ENCODE measurements at places on chromosomes 7 and 10.

DNA sequence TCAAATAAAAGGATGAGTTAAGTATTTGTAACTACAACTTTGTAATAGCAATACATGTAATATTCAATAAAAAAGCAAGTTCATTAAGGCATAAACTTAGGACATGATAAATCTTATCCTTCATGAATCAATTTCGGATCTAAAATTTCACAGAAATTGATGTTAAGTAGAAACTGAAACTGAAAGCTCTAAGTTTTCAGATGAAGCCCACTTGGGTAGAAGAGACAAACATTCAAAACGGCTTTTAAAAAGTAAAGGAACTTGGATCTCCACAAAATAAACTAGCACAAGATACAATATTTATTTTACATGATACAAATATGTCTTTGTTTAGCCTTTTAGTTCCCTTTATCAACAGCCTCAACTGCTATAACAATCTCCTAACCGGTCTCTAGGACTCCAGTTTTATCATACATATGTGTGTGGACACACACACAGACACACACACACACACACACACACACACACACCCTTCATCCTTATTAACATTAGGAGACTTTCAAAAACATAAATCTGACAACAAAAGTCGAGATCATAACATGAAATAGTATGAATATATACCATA, 83.7 kb downstream of the USP6NL start:
- DNase-seq, result no peak

GRCh38 chr7:40490603-40490924, 355.8 kb downstream of the SUGCT start:
- no peak for DNase-seq

DNA sequence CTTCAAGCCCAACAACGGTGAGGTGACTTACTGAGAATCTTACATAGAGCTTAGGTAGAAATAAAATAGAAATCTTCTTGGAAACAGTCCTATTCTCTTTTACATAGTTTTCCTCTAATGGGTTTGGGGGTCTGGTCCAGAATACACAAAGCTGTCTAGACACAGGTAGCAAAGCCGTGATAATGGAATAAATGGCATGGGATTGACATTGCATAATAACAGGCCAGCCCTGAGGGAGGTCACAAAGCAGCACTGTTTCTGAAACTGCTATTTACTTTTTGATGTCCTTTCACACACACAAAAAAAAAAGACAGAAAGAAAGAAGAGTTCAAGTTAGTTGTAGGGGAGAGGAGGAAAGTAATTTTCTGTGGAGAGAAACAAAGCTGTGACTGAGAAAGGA, 364.8 kb upstream of the SORCS1 start:
- DNase-seq, result no peak

DNA sequence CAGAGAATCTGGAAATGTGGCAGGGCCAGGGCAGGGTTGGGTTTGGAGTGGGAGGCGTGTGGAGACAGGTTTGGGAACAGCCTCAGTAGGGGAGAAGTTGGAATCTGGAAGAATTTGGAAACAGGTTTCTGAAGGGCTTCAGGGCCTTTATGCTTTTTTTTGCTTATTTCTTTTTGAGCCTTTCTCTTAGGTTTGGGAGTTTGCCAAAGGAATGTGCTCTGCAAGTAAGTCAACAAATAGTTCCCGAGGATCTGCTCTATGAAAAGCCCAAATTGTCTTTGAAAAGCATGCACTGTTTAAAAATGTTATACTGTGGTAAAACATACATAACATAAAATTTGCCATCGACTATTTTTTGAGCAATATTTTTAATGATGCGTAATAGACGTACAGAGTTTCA, 86.7 kb upstream of the ADRB1 start:
- peak; percentile 35 for DNase-seq

GRCh38 chr7:69883399-69883891, 285.2 kb downstream of the AUTS2 start:
- no peak for DNase-seq

GRCh38 chr10:52447931-52448353, 133.9 kb downstream of the DKK1 start:
- DNase-seq, result no peak

- no peak for DNase-seq
Observed at GRCh38 chr10:6649903-6650302, 69.8 kb upstream of the PRKCQ start.

- DNase-seq, result no peak
Observed at GRCh38 chr7:33815336-33815735, 90.0 kb upstream of the BMPER start.

- DNase-seq, result no peak
Observed at GRCh38 chr7:40527723-40528122, 392.9 kb downstream of the SUGCT start.

GRCh38 chr7:135714534-135715009, 13.4 kb downstream of the SLC13A4 start:
- DNase-seq, result no peak

DNA sequence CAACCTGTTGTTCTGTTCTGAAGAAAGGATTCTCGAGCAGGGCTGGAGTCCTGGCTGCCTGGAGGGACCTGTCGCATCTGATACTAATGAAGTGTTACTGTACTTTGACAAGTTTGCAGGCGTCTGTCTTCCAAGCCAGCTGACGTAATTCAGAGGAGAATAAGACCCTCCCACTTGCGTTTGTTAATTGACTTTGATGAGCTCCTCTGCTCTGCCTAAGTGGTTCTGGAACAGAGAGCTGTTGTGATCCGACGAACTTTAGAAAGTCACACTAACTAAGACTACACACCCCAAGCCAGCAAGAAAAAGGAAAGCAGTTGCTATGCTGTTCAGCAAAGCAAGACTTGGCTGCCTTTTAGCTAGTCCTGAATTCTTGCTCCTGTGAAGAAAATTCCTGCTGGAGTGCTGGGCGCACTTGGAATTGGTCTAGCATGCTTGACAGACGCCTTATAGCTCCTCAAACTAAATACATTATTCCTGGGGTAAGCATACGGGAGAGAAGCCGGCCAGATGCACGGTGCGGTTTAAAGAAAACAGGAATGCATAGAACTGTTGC, 200.3 kb downstream of the CACNB2 start:
- DNase-seq, result no peak

- DNase-seq, result no peak
Observed at GRCh38 chr7:135708041-135708440, 19.9 kb downstream of the SLC13A4 start.

DNA sequence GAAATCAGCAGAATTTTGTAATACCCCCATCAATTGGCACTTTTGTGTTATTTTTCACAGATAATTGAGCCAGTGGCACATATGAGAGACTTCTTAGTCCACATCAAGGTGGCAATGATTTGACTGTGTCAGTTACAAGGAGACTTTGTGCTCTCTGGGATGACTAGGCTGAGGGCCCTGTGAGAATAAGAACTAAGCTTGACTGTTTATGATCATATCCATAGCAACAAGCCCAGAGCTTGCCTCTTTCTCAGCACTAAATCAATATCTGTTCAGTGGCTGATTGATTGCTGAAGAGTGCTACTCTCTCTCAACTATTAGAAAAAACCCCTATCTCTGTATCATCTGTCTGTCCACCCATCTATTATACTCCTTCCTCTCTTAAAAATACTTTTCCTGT, 185.3 kb upstream of the PLPP4 start:
- no peak for DNase-seq

DNA sequence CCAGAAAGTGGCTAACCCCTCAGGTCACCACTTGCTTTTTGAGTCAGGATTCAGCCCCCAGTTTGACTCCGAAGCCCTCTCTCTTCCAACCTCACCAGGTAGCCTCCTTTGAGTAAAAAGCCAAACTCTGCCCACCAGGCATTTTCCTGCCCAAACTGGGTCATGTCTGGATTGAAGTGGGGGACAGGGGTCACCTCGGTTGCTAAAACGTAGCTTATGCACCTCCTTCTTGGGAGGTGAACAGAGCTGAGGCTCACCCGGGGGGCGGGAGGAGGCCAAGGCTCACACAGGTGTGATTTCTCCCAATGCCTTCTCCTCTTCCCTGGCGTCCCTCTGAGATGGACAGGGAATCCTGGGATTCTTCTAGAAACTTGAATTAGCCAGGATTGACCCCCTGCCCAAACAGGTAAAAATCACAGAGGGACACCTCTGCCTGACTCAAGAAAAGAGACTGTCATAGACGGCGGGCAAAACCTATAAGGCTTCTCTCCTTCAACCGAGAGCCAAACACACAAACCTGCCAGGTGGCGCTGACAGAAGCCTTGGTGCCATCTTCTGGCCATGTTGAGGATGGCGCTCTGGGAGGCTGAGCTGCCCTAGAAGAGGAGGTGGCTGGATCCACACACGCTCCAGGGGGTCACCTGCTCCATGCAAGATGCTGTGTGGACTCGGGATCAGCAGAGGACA, 51.6 kb downstream of the PRLHR start:
- no peak for DNase-seq

- no peak for DNase-seq
Observed at GRCh38 chr7:105046414-105046813, 32.4 kb downstream of the KMT2E start.

DNA sequence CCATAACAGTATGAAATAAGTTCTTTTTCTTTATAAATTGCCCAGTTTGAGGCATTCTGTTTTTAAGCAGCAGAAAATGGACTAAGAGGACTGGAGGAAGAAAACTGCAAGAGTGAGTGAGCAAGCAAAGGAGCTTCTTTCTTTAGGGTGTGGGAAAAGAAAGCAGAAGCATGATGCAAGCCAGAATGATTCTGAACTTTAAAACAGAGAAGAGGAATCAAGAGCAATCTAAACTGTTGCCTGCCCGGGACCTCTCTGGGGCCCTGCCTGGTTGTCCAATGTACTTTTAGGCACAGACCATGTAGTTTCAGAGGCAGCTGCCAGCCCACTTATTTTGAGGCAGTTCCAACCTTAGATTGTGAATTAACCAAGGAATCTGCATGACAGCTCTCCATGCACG, 186.3 kb downstream of the PLPP4 start:
- no peak for DNase-seq

DNA sequence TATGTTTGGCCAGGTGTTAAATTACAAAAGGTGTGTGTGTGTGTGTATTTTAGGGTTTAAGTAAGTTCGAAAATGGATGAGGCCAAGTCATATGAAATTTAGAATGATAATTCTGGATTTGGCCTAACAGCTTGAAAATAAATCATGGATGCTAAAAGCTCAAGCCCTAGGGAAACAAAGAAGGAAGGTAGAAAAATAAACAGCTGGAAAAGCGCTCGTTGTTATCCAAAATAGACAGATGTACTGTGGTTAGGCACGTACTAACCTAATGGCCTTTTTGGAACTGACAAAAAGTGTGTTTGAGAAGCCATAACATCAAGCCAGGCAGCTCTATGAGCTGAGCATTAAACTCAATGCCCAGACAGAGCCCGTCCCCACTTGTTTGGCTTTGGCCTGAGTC, 17.5 kb upstream of the PALS2 start:
- no peak for DNase-seq

GRCh38 chr10:84876116-84876999, 548.0 kb downstream of the CCSER2 start:
- DNase-seq, result no peak
